ENCODE measurements at places on chromosomes 1 and 21. TPM values are rescaled to one million over a fixed set of nuclear protein-coding genes. Genes with fewer than 3 reads are reported as not detected.

- peak; percentile 83 for DNase-seq
Observed at GRCh38 chr1:26862781-26863684, at the start of gene SFN. Gene SFN (plus strand): TSS chr1:26863149. CDS start chr1:26863213, 64 bp downstream.

DNA sequence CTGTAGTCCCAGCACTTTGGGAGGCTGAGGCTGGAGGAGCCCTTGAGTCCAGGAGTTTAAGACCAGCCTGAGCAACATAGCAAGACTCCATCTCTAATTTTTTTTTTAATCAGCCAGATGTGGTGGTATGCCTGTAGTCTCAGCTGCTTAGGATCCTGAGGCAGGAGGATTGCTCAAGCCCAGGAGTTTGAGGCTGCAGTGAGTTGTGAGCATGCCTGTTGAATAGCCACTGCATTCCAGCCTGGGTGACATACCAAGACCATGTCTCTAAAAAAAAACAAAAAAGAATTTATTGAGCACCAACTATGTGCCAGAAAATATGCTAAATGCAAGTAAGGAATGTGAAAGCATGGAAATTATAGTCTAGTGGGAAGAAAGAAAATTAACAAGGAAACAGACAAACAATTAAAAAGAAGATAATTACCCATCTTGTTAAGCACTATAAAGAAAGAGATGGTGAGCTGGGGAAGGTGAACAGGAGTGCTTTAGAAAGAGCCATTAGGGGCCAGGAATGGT, 104.0 kb upstream of the ZNF678 start:
- no peak for DNase-seq

- no peak for DNase-seq
Observed at GRCh38 chr1:205667909-205668643, 12.2 kb downstream of the SLC45A3 start.

GRCh38 chr1:193241132-193241827, 54.9 kb upstream of the B3GALT2 start:
- no peak for DNase-seq

DNA sequence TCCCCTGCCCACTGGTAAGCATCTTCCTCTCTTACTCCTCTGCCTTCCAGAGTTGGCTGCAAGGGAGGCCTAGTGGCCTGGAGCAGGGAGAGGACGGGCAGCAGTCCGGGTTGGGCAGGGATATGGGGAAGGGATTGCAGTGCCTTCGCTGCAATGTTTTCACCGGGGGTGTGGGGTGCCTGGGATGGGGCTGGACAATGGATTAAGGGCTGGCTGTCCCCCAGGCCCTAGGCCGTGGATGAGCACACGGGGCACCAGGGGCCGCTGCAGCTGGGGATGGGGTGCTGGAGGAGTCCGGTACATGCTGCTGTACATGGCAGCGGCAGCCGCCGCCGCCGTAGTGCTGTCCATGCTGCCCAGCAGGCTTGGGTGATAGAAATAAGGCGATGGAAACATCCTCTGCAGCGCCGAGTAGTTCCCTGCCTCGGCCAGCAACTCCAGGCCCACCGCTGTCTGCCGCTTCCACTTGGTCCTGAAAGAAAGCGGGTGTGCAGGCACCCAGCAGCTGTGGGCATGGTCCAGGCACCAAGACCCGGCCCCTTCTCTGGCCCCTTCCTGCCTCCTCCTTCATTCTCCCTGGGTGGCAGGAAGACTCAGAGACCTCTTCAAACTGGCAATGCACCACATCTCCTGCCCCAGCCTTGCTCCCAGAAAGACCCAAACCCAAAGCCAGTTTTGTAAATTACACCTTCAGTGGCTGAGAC, 4.8 kb downstream of the BARHL2 start:
- no peak for DNase-seq

The S100PBP gene
- 11.2 TPM for total RNA-seq

The OR2G3 gene
- total RNA-seq, result not detected
